WTC11 (cell line): ENCODE measurements at places on chromosomes 13 and 19. TPM values are rescaled to one million over a fixed set of nuclear protein-coding genes. Genes with fewer than 3 reads are reported as not detected.

- no peaks in the 10 kb centered on the region for H3K27me3 ChIP-seq
- H3K27ac ChIP-seq: no peak overlapping the region
- no peaks in the 10 kb centered on the region for H3K4me1 ChIP-seq
- no peak overlapping the region for H3K4me3 ChIP-seq
- peak; percentile 57 for DNase-seq
Measured at GRCh38 chr13:110680852-110681251, 25.1 kb downstream of the CARS2 start.

Gene NUDT15
- total RNA-seq: 42.8 to 48.8 TPM (median 45.6 TPM) in 3 replicates

Gene CYP2F1
- total RNA-seq: 0.24 to 1.3 TPM (median 0.30 TPM) in 3 replicates

Gene EDDM13
- total RNA-seq: not detected in 3 replicates

GRCh38 chr13:43009506-43009905, 13.9 kb upstream of the DNAJC15 start:
- H3K36me3 ChIP-seq: no peaks in the 10 kb centered on the region
- peaks cover 18% of the 10 kb centered on the region for H3K4me1 ChIP-seq
- no peak for DNase-seq
- H3K27me3 ChIP-seq: no peaks in the 10 kb centered on the region
- H3K27ac ChIP-seq: no peak overlapping the region
- H3K4me3 ChIP-seq: no peak overlapping the region

Gene C19orf38
- 0.23 TPM in 1 of 3 replicates, not detected in the others for total RNA-seq

Gene OXGR1
- total RNA-seq: 0.21 to 0.71 TPM (median 0.39 TPM) in 3 replicates

Gene CALR3
- total RNA-seq: 0.21 to 0.87 TPM (median 0.50 TPM) in 3 replicates

GRCh38 chr13:71312923-71313322, 554.1 kb downstream of the DACH1 start:
- H3K27ac ChIP-seq: no peak overlapping the region
- H3K4me1 ChIP-seq: no peaks in the 10 kb centered on the region
- H3K4me3 ChIP-seq: no peak overlapping the region
